Adipocyte (in vitro differentiated cells): ENCODE measurements at places on chromosomes 6 and 20.

GRCh38 chr6:39189915-39190544 lies 39.2 kb downstream of the KCNK5 start:
- peak; percentile 7 for DNase-seq

DNA sequence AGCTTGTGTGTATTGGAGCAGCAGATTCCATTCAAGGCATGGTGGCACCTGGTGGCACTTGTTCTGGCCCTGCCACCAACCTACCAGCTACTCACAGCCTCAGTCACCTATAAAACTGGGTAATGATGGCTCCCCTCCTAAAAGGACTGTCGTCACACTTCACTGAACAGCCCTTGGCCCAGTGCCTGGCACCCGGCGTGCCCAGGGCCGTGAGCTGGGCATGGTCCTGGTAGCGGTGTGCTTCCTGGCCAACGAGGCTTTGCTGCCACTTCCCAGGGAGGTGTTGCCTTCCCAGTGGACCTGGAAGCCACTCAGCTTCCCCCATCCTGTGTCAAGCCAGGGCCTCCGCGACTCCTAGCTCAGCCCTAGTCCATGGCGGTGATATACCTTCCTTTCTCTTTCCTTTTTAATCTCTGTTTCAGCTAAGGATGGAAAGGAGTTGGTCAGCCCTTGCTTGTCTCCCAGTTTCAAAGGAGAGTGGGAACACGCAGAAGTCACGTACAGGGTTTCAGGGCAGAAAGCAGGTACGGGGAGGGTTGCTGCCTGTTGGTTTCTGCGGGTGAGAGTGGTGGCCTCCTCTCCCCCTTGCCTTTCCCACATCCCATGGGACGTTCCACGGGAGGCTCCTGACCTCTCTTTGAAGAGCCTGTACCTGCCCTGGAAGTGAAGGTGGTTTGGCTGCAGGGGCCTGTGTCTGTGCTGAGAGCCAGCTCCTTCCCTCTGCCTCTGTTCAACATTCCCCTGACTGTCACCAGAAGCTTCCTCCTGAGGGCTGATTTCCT lies 25.5 kb downstream of the ENTPD6 start:
- no peak for DNase-seq

GRCh38 chr6:124866040-124866439 lies 96.2 kb upstream of the RNF217 start:
- DNase-seq = no peak

- DNase-seq = no peak
Observed at GRCh38 chr6:122649701-122650100, 39.5 kb downstream of the PKIB start.

GRCh38 chr20:55935448-55936208 lies 69.7 kb downstream of the CBLN4 start:
- no peak for DNase-seq

GRCh38 chr6:30041821-30042220 lies 19.2 kb upstream of the POLR1H start:
- DNase-seq = peak; percentile 7
